ENCODE measurements at places on chromosomes 3 and 15.

DNA sequence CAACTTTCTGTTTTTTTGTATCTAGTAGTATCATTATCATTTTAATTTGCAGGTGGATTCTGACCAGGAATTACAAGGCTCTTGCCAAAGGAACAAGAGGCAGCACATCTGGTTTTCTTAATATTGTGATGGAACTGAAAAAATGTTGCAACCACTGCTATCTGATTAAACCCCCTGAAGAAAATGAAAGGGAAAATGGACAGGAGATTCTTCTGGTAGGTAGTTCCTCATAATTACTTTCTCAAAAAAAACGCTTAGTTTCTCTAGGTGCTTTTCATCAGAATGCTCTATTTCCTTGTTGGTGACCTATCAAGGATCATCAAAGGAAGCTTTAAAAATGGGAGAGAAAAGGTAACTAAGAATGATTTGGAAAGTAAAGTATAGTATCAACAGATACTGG lies 71.6 kb downstream of the CHD2 start:
- no peak for DNase-seq

DNA sequence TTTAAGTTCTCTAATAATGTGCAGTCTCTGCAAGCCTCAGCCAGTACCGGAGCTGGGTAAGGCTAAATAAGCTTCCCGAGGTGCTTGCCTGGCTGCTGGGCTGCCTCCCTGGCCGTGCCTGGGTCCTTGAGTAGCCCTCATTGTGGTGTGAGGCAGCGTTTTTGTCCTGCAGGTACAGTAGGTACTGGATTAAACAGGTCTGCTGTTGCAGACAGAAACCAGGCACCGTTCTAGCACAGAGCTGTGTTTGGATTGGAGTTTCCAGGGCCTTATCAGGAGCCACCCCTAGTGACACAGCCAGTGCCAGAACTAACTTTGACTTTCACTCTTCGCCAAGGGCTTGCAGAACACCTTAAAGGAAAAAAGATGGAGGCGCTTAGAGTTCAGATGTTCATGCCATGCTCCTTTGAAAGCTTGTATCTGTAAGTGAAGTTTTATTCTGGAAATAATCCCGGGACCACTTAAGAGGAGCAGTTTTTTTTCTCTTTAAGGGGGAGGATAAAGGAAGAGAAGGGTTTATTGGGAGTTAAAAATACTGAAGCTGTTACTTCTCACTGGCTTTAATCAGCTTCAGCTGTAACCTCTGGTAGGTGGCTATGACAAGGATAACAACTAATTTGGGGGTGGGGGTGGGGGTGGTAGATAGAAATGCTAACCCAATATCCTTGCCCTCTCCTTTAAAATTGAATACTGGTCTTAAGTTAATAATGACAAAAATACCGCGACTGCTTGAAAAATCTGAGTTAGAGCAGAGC lies 126.8 kb downstream of the MITF start:
- no peak for DNase-seq

DNA sequence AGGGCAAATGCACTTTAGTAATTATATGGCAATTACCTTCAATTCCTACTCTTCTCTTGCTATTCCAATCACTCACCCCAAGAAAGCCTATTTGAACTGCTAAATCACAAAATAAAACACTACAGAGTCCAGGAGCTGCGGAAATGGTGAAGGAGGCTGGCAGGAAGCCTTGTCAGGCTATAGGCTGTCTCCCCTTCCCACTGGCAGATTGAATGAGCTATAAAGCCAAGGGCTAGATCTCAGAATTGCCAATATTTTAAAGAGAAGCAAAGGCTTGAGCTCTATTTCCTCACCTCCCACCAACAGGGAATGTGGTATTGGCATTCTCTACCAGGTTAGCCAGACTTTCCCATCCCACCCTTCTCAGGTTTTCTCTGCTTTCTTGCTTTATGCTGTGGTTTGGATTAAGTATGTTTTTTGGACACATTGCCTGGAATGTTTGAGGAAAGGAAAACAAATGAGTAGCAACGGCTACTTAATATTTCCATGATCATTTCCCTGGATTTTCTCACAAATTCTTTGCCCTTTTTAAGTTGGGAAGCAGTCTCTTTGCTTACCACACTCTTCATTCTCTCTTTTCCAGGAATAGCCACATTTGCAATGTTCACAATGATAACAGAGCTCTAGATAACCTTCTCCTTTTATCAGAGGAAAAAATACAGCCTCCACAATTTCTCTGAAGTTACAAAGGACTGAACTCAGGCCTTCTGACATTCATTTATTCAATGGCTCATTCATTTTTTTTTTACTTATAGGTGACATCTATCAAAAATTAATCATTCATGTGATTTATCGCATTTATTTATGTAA lies 1125.4 kb downstream of the ROBO1 start:
- no peak for DNase-seq

DNA sequence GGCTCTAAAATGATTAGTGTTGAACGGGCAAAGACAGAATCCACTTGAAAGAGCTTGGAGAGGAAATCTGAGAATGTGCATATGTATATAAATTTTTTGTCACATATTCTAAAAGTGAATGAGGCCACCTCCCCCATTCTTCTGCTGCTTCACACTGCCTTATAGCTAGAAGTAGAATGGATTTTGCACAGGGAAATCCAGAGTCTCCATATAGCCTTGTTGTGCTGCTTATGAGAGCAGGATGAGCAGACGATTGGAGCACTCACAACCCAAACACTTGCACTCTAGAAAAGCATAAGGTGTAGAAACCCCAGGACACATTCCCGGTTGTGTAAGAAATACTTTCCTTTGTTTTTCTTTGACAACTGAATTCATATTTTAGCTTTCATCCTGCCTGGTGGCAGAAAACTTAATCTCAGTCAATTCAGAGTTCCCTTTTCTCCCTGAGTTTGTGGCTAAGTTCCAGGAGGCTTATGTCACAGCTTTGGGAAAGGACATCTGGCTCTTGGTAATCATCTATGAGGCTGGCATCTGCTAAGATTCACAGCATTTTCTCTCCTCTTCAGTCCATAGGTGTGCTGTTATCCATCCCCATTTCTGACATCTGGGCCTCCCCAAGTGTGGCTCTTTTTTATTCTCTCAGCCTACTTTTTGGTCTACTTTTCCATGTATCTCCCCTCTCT lies 188.4 kb upstream of the PFN2 start:
- DNase-seq, result no peak

DNA sequence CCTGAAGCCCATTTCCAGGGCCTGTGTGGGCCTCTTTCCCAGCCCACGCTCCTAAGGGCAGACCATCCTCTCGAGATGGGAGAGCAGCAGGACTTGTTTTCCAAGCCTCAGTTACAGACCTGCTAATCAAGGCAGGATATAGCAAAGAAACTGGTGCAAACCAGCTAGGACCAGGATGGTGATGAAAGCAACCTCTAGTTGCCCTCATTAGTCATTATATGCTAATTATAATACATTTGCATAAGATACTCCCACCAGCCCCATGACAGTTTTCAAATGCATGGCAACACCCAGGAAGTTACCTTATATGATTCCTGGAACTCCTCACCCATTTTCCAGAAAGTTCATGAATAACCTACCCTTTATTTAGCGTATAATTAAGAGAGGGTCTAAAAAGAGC lies 34.4 kb upstream of the TRH start:
- no peak for DNase-seq

DNA sequence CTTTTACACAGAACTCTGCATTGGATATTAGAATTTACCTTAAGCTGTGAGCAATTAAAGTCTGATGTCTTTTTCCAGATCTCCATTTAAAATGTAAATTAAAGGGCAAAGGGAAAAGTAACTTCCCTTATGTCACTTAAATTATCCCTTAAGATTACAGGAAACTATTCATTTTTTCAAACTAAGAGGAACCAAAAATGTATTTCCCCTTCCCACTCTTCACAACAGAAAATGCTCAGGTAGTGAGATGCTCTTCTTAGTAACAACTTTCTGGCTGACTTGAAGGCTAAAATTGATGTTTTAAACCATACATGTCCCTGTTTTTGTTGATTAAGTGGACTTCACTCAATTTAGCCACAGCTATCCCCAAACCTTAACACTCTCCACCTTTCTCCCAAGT lies 17.6 kb downstream of the RSL24D1 start:
- no peak for DNase-seq

- DNase-seq, result no peak
Measured at GRCh38 chr3:56477646-56478045, 9.4 kb upstream of the ERC2 start.

- DNase-seq, result no peak
Measured at GRCh38 chr3:55620351-55621025, 133.4 kb upstream of the WNT5A start.

Measured in stimulated activated CD8-positive, alpha-beta memory T cell treated with anti-CD3 and anti-CD28 coated beads, Interleukin-2, amount 100 ng/mL, for 48 hours (primary cell).